ENCODE measurements at places on chromosomes 16 and 17.

GRCh38 chr17:79400989-79401703 is 209.7 kb downstream of the RBFOX3 start:
- DNase-seq: peak; percentile 76

GRCh38 chr16:48999508-48999907 is 282.1 kb downstream of the CBLN1 start:
- DNase-seq: no peak

DNA sequence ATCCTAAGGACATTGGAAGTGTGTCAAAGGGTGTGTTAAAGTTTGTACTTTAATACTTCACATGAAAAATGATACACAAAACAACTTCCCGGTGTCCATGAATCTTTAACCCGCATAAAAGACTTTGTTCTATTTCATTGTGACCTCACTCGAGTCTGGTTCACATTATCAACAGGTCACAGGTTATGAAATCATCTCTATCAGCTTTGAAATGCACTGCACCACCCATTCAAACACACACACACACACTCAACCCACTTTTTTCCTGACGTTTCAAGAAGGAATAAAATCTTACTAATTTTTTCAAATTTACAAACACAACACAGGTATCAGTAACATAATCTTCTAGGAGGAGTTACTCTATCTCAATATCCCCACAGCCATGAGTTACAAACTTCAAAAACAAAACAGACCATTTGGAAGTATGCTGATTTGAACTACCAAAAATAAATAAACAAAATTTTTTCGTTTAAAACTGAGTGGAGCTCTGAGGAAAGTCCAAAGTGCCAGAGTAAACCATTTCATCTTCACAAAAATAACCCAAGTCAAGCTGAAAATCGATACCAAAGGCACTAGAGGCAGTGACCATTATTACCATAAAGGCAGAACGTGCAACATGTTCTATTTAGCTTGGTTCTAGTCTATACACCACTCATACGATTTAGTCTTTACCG is 2.7 kb downstream of the ACOX1 start:
- DNase-seq: no peak

DNA sequence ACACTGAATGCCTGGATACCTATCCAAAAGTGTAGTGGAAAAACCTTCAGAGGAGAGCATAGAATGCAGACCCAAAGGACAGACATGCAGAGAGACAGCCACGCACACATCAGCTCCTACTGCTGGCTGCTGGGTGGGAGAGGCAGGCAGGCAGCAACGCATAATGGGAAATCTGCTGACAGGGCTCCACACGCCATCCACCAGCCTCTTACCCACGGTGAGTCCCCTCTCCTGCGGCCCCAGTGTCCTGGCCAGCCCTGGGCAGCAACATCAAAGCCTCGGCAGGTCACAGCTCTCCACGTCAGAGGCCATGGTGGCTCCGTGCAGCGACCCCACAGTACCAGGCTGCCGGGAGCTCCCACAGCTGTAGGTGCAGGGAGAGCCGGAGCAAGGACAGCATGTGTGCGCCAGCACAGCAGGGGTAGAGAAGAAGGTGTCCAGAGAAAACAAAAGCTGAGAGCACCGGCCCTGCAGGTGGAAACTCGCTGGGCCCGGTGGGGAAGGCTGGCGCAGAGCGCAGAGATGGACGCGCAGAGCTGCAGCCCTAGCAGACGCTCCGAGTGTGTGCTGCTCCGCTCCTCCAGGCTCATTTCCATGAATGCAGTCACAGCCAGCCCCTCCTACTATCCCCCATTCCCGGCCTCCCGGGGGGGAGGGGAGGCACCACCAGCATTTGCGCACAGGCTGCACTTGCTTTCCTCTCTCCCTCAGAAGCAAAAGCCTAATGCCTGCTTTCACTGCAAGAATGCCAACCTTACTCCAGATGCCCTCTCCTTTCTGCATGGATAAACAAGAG is 58.9 kb downstream of the CYTH1 start:
- no peak for DNase-seq

DNA sequence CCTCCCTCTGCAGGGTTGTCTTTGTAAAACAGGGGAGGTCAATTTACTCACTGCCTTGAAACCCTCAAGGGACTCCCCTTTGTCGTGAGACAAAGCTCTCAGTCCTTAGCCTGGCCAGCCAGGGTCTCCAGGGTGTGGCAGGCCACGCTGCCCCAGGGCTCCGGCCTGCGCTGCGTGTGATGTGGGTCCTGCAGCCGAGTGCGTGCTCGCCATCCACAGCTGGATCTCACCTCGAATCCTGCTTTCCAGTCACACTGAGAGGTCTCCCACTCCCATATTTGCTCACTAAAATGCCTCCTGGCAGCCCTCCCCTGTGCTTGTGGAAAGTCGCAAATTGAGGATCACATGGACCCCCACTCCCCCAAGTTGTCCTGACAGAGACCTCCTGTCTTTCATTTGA is 10.0 kb upstream of the CLEC18C start:
- DNase-seq: no peak

- no peak for DNase-seq
Observed at GRCh38 chr16:90020838-90021382, 1.7 kb upstream of the DBNDD1 start.

GRCh38 chr16:9908613-9909012 is 273.6 kb downstream of the GRIN2A start:
- no peak for DNase-seq

- DNase-seq: no peak
Observed at GRCh38 chr17:33451221-33451620, 158.1 kb upstream of the ASIC2 start.

GRCh38 chr17:14019186-14019956 is 49.9 kb upstream of the COX10 start:
- DNase-seq: no peak

GRCh38 chr17:75518201-75518600 is 1.9 kb downstream of the TSEN54 start:
- DNase-seq: peak; percentile 72

GRCh38 chr17:28042721-28043291 is 329 bp downstream of the NLK start:
- no peak for DNase-seq

GRCh38 chr17:59357929-59358328 is 26.5 kb downstream of the YPEL2 start:
- DNase-seq: no peak

DNA sequence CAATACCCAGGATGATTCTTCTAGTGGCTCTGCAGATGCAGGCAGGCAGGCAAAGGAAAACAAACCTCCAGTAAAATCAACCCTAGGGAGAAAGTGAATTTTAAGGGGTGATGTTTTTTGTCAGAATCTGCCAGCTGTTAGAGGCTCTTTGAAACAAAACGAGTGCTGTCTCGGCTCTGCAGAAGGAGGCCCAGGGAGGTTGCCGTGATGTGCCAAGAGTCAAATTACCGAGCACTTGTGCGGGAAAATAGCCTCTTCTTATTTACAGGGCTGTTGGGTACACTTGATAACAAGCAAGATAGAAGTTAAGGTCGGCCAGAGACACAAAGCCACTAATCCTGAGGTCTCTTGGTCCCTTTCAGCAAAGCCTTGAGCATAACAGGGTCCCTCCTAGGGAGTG is 68.9 kb upstream of the EEF2KMT start:
- DNase-seq: no peak

GRCh38 chr17:40647624-40648383 is at the start of gene SMARCE1:
SMARCE1 (minus strand) TSS chr17:40647818; CDS start chr17:40645802, 2,016 bp downstream.
- peak; percentile 81 for DNase-seq

DNA sequence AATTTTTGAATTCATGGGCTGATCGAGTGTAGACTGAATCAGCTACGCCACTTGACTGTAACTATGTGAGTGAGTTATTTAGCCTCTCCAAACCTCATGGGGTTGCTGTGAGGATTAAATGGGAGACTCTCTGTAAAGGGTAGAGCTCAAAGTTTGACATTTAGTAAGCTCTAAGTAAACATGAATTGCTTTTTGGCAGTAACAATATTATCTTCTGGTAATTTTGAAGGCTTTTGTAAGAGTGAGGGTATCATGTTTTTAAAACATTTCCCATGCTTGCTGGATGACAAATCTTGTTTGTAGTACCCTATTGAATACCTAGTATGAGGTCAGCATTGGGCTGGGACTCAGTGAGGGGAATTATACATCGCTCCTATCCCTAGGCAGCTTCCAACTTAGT is 35.3 kb downstream of the MRTFB start:
- no peak for DNase-seq

DNA sequence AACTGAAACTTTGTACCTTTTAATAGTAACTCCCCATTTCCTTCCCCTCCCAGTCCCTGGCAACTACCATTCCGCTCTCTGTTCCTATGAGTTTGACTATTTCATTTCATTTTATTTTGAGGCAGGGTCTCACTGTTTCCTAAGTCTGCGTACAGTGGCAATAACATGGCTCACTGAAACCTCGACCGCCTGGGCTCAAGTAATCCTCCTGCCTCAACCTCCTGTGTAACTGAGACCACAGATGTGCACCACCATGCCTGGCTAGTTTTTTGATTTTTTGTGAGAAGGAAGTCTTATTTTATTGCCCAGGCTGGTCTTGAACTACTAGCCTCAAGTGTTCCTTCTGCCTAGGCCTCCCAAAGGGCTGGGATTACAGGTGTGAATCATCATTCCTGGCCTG is 808.1 kb downstream of the CDH11 start:
- no peak for DNase-seq

- DNase-seq: no peak
Observed at GRCh38 chr16:65279576-65279975, 157.7 kb upstream of the CDH11 start.

DNA sequence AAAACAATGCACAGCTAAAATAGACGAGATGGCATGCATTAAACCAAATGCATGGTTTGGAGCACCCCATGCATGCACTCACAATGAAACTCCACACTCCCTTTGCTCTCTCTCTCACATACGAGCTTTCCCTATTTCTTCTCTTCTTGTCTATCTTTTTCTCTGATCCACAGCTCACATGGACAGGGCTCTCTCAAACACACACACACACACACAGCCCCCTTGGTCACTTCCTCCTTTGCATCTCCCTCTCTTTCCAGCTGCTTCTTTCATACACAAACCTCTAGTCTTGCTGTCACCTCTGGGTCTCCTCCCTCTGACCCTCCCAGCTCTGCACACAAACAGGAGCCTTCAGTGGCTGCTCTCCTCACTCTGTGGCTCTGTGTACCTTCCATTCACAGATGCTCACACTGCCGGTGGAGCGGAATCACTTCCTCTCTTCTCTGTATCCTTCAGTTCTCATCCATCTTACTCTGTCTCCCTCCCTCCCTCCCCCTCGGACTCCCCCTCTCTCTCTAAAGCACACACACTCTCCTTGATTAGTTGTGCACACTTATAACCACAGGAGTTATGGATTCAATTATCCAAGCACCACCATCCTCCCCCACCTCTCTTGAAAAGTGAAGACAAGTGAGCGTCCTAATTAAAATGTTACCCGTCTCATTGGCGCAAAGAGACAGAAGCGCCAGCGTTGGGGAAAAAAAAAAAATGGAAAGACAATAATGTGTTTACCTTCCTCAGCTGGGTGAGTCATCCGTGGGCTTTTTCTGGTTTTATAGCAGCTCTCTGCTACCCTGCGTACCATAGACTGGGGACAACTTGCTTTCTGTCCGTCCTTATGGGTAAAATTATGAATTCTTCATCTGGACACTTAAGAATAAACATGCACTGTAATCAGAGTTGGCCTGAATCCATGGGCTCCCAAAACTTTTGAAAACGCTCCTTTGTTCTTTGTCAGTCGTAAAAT is 90.8 kb downstream of the SHISA6 start:
- DNase-seq: no peak

- no peak for DNase-seq
Observed at GRCh38 chr17:7077911-7078546, 2.0 kb downstream of the CLEC10A start.

GRCh38 chr16:31455601-31456314 is 3.5 kb upstream of the ARMC5 start:
- DNase-seq: peak; percentile 33

DNA sequence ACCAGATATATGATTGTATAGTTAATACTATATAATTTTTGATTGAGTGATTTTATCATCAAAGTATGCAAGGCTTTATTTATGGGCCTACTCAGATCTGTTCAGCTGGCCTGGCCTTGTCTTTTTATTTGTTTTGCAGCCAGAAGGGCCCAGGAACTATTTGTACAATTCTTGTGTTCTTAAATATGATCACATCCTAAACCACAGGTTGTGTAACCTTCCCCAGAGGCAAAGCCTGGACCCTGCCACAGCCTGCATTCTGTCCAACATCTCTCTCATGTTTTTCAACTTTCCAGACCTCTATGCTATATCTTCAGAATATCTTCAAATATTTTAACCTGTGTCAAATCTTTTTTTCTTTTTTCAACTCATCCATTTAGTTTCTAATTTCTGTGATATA is 410.4 kb upstream of the MON1B start:
- DNase-seq: no peak

- no peak for DNase-seq
Observed at GRCh38 chr16:47477679-47478078, 16.5 kb downstream of the PHKB start.

DNA sequence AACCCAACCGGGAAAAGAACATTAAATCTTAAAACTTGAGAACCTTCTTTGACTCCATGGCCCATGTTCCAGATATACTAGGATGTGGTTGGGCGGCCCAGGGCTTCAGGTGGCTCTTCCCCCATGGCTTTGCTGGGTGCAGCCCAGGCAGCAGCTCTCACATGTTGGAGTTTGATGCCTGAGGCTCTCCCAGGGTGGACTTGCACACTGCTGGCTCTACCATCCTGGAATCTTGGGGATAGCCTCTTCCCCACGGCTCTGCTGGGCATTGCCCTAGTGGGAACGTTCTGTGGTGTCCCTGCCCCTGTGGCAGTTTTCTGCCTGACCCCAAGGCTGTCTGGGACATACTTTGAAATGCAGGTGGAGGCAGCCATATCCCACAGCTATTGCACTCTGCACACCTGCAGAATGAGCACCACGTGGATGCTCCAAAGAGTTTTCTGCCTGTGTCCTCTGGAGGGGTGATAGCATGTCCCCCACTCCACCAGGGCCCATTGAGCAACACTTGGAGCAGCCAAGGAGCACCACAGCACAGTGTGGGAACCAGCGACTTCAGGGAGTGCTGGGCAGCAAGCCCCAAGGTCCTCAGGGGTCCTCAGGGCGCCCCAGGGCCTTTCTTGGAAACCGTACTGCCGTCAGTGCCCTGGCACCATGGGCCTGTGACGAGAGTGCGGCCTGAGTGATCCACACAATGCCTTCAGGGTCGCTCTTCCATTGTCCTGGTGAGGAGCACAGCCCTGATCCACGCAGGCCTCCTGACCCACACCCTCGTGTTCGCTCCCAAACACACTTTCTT is 70.8 kb downstream of the GOSR1 start:
- no peak for DNase-seq

GRCh38 chr17:61399131-61400065 is at the start of gene TBX2:
TBX2 (plus strand) TSS chr17:61399843; CDS start chr17:61400177, 334 bp downstream.
- DNase-seq: no peak

DNA sequence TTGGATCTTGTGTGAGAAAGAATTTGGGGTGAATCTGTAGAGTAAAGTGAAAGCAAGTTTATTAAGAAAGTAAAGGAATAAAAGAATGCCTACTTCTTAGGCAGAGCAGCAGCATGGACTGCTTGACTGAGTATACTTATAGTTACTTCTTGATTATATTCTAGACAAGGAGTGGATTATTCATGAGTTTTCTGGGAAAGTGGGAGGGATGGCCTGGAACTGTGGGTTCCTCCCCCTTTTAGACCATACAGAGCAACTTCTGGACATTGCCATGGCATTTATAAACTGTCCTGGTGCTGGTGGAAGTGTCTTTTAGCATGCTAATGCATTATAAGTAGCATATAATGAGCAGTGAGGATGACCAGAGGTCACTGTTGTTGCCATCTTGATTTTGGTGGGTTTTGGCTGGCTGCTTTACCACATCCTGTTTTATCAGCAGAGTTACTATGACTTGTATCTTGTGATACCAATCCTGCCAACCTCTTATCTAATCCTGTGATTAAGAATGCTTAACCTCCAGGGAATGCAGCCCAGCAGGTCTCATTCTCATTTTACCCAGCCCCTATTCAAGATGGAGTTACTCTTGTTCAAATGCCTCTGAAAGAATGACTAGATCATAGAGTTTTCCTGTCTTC is 58.7 kb downstream of the HSD17B2 start:
- no peak for DNase-seq

Data from CD4-positive, alpha-beta T cell treated with Interleukin-21 for 1 hour (primary cell).